ENCODE measurements at places on chromosomes 5 and 9. TPM values are rescaled to one million over a fixed set of nuclear protein-coding genes. Genes with fewer than 3 reads are reported as not detected.

Gene CENPH
- 17.1 TPM for total RNA-seq

Gene DDX46
- 24.1 TPM for total RNA-seq

DNA sequence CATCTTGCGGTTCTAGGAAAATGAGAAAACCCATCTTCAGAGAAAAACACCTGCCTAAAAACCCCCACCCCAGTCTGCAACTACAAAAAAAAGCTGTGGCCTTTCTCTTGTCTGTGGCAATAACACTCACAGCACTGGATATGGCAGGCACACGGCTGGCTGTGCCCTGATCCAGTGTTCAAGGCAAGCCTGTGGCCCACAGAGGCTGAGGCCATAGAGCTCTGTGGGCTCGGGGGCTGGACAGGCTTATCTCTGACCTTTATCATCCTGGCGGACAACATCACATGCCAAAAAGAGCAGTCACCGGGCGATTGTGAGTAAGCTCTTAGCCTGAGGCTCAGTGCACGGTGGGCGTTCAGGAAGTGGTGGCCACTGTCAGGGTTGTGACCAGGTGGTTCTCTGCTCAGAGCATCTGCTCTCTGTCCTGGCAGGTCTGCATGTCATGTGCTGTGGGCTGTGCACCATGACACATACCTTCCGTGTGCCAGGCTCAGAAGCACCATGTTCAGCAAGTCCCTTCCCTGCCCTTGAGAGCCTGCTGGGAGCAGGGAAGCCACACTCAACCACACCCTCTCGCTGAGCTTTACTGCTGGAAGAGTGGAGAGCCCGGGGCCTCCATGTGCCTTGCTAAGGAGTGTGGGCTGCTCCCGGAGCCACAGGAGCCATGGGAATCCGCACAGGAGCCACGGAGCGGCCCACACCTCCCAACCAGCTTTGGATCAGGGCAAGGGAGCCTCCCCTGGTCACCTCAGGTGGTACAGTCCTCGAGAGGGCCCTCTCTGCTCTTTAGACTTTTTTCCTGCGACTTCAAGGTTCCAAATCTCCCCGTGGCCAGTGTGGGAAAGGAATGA lies 34.6 kb upstream of the WDR38 start:
- no peak for DNase-seq

- no peak for DNase-seq
Measured at GRCh38 chr5:167452136-167452535, 839.3 kb upstream of the WWC1 start.

DNA sequence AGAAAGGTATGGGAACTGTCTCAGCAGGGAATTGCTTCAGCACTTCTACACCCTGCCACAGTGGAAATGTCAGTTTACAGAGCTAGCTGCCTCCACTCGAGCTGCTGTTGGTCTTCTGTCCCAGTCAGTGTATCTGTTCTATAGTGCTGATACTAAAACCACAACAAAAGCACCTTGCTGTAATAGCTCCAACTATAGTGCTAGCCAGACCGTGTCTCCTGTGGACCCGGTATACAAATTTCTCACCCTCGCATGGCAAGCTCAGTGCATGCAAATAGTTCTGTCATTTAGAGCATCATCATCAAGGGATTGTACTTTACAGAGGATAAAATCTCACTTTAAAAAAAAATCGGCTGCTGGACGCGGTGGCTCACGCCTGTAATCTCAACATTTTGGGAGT lies 51.5 kb upstream of the IQGAP2 start:
- no peak for DNase-seq

- DNase-seq = no peak
Measured at GRCh38 chr5:133921979-133922378, 46.4 kb downstream of the C5orf15 start.

DNA sequence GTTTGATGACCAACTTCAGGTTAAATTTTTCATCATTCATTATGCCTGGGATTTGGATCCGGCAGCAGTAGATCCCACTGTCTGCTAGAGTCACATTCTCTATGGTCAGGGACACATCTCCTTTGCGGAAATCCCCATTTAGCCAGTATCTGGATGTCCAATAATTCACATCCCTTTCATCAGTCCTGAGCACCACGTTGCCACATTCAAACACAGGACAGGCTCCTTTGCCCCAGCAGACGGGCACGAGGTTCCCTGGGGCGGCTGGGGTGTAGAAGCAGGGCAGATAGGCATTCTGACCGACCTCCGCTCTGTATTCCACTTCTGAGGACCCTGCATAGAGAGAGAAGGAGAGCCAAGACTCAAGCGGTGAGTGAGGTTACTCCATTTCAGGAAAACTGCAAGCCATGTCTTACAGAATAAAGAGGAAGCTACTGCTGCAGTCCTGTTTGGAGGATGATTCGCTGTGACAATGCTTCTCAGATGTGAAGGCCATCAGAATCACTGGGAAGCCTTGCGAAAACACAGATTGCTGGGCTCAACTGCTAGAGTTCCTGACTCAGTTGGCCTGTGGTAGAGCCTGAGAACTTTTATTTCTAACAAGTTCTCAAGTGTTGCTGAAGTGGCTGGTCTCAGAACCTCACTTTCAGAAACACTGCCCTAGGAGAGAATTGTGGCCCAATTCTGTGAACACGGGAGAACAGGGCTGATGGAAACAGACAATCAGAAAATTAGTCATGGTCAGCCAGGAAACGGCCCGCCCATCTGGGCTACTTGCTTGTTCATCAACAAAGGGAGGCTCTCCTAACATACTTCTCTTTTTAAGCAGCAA lies 2.0 kb downstream of the HAVCR2 start:
- no peak for DNase-seq

DNA sequence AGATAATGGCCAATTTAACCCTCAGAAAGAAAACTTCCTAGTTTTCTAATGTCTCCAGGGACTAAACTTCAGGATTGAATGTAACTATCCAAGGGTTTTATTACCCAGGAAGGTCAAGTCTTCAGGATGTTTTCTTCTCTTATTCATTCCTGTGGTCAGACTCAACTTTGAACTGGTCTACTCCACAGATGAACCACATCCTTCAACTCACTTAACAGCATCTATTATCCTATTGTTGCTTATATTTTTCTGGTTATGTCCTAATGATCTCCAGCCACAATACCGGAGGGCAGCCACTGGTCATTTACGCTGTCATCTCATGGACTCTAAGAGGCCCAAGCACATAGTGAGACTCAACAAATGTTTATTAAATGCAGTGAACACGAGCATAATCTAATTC lies 47.2 kb upstream of the LIFR start:
- DNase-seq = no peak

DNA sequence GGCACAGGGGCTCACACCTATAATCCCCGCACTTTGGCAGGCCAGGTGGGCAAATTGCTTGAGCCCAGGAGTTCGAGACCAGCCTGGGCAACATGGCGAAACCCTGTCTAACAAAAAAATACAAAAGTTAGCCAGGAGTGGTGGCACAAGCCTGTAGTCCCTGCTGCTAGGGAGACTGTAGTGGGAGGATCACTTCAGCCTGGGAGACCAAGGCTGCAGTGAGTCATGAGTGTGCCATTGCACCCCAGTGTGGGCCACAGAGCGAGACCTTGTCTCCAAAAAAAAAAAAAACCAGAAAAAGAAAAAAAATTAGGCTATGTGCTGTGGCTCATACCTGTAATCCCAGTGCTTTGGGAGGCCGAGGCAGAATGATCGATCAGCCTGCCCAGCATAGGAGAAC lies 58.5 kb upstream of the EIF4EBP3 start:
- DNase-seq = no peak

GRCh38 chr5:61386045-61386800 lies 54.2 kb downstream of the ZSWIM6 start:
- no peak for DNase-seq

DNA sequence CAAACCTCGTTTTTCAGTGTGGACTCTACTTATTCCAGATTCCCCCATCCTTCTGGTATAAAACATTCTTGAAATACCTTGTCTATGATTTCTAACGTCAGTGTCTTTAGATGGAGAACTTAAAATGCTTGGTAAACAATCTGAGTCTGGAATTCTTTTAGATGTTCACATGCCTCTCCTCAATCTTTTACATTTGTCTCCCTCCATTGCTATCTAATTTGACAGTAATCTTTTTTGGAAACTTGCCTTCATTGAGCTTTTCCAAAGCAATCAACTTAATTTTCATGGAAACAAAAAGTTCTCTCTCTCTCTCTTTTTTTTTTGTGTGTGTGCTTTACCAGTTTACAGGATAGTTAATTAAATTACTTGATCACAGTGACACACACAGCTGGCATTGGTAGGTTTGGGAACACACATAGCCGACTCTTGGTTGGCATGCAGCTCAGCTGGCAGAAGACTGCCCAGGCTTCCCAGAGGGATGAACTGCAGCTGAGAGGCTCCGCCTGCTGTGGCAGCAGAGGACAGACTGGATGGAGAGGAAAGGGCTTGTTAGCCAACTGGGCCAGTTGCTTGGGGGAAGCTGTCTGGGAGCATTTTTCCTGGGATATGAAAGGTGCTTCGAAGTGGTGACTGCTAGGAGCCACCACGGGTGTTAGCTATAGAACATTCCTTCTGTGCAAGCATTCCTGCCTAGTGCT lies 271.3 kb downstream of the ZSWIM6 start:
- no peak for DNase-seq

DNA sequence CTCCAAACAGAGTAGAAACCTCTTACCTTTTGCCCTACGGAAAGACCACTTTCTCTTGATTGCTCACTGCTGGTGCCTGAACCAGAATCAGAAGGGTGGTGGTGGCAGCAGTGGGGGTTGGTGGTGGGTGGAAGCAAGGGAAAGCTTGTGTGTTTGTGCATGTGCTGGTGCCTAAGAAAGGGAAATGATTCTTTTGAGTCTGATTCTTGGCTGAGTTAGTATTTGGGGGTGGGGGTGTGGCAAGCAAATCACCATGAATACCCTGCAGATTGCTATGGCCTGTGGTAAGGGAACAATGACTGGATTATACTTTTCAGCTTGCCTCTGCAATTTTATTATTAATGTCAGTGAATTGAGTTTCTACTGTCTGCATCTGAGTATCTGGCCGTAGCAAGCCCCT lies 106.6 kb downstream of the ARHGAP26 start:
- no peak for DNase-seq

DNA sequence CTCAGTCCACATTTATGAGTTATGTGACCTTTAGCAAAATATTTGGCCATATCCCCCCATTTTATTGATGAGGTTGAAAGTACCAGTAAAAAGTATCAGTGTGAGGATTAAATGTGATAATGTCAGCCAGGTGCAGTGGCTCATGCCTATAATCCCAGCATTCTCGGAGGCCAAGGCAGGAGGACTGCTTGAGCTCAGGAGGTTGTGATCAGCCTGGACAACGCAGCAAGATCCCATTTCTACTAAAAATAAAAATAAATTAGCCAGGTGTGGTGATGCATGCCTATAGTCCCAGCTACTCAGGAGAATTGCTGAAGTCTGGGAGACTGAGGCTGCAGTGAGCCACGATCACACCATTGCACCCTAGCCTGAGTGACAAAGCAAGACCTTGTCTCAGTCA lies 71.2 kb downstream of the GRAMD2B start:
- no peak for DNase-seq

DNA sequence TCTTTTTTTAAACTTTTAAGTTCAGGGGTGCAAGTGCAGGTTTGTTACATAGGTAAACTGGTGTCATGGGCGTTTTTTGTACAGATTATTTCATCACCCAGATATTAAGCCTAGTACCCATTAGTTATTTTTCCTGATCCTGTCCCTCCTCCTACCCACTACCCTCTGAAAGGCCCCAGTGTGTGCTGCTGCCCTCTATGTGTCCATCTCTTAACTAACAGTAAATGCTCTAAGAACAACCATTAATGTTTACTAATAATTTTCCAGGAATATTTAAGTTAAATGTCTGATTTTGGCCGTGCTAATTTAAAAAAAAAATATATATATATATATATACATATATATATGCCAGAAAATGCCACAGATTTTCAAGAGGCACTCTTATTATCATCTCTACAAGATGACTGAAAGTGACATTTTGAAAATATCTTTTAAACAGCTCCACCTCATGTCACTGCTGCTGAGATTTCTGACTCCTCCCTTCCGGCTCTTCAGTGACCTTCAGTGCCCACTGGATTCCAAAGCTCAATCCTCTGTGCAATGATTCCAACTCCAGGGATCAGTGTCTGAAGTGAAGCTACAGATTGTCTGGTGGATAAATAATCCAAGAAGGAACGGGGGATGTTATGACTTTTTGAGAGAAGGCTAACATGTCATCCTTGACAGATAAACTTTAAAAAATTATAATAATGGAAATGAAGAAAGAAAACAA lies 46.7 kb upstream of the HNRNPA0 start:
- no peak for DNase-seq

GRCh38 chr5:128956164-128956563 lies 9.1 kb upstream of the SLC27A6 start:
- no peak for DNase-seq

DNA sequence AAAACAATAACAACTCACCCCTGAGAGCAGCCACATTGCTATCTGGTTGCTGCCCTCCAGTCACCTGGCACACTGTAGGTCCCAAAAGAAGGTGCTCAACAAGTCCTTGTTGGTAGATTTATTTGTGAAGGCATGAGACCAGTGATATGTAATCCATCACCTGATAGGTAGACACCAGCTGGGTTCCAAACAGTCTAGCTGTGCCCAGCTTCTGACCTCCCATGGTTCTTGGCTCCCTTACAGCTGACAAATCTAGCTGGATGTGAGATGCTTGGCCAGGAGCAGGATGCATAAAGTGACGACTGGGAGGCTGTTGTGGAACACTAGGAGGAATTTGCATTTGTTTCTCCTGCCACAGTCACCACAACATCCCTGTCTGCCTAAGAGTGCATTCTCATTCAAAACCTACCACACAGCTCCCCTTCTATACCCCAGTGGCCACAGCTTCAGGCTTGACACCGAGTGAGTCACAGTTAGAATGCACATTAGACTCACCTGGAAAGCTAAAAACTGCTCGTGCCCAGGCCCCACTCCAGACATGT lies 7.8 kb upstream of the VLDLR start:
- DNase-seq = no peak

DNA sequence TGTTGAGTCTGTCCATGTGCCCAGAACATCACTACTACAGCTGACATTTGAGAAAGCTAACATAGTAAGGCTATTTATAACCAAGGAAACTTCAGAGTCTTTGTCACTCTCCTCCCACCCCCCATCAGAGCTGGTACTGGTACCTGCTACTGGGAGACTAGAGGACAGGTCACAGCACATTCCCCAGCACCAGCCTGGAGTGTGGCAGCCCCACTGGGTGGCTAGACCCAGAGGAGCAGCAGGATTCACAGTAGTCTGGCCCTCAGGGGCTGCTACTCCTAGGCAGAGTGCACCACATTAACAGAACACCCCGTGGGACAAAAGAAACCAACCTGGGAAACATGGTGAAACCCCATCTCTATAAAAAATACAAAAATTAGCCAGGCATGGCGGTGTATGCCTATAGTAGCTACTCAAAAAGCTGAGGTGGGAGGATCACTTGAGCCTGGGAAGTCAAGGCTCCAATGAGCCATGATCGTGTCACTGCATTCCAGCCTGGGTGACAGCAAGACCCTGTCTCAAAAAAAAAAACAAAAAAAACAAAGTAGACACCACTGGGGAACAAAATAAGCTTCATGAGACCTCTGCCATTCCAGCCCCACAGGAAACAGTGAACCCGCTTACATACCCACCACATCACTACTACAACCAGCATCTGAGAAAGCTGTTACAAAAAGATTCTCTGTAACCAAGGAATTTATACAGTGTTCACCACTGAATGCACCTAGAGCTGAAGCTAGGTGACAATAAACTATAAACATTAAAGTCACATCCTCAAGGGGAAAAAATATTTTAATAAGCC lies 26.3 kb upstream of the PTGER4 start:
- no peak for DNase-seq

- no peak for DNase-seq
Measured at GRCh38 chr5:178486239-178486641, 104.0 kb downstream of the COL23A1 start.

Data from frontal cortex (tissue), 4 donors.